ENCODE measurements at places on chromosomes 5 and 9. TPM values are rescaled to one million over a fixed set of nuclear protein-coding genes. Genes with fewer than 3 reads are reported as not detected.

DNA sequence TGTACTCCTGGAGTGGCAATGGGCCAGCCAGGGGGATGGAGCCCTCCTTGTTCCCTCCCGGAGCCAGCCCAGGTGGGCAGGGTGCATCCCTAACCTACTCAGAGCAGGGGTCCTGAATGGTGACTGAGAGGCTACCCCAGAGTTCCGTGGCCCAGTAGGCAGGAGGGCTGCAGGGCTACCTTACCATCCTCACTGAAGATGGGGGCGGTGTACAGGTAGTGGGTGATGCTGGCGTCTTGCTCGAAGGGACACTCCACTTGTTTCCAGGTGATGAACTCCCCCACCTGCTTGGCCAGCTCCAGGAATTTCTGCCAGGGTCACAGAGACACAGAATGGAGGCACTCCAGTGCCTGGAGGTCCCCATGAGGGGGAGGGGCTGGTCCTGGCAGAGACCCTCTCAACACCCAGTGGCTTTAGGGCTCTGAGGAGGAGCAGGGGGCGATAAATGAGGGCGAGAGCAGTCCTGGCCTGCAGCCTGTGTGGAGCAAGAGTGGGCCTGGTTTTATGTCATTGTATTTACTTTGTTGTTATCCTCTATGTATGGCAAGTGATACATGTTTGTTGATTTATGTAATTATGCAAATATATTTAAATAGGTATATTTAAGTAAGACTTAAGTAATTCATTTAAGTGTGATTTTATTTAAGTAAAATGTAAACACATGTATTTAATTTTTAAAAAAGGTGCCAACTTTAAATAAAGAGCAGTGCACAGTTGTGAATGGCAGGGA is 39.9 kb upstream of the RNF130 start:
- DNase-seq, result peak; percentile 34

- no peak for DNase-seq
These were observed 3.3 kb downstream of the FGFR4 start for GRCh38 chr5:177089825-177090641.

- no peak for DNase-seq
These were observed 267.7 kb downstream of the NTRK2 start for GRCh38 chr9:84937180-84937579.

GRCh38 chr5:55485073-55485472 is 49.7 kb downstream of the PLPP1 start:
- no peak for DNase-seq

- no peak for DNase-seq
These were observed 177.9 kb upstream of the MAP3K1 start for GRCh38 chr5:56637321-56637920.

GRCh38 chr5:146130440-146131045 is 25.2 kb upstream of the PLAC8L1 start:
- no peak for DNase-seq

The ANKRD20A1 gene
- 45.8 TPM for total RNA-seq

The OCLN gene
- total RNA-seq, result 13.5 TPM

DNA sequence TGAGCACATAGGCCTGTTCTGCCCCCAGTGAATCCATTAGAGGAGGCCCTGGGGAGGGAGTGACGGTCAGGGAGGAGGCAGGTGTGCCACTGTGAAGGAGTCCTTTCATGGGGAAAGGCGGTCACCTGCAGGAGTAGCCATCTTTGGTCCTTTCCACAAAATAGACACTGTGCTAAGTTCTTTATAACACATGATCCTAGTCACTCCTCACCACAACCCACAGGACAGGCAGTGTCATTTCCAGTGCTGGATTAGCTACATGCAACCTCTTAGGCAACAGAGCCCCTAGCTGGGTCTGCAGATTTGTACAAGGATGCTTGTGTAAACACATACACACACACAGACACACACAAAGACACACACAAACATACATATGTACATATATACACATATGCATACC is 18.3 kb downstream of the DOCK2 start:
- no peak for DNase-seq

The DMRT1 gene
- total RNA-seq, result not detected
